DMS53 (cell line): ENCODE measurements at places on chromosomes 3 and 15.

GRCh38 chr3:183028416-183028815 is 48.1 kb upstream of the DCUN1D1 start:
- DNase-seq = no peak

DNA sequence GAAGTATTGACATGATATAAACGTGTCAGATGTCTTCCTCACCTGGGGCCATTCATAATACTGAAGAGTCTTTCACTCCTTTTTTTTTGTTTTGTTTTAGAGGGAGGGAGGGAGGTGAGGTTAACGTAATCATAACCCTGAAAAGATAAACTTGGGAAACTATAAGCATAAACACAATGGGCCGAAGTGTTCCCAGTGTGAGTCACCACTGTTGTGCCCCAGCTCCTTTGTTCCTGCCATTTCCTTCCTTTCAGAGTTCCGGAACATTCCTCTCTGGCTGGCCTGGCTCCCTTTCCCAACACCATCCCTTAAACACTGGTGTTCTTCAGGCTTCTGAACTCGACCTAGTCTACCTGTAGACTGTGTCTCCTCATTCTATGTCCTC is 18.6 kb downstream of the PLD1 start:
- peak; percentile 61 for DNase-seq

GRCh38 chr3:148021381-148021780 is 612.2 kb downstream of the ZIC1 start:
- no peak for DNase-seq

GRCh38 chr15:57919754-57920153 is 145.8 kb downstream of the ALDH1A2 start:
- DNase-seq = peak; percentile 66
